Aortic smooth muscle cell (primary cell): ENCODE measurements at places on chromosomes 7 and 10. TPM values are rescaled to one million over a fixed set of nuclear protein-coding genes. Genes with fewer than 3 reads are reported as not detected.

Gene CALHM3
- not detected in 2 replicates for total RNA-seq

Gene ZNF467
- total RNA-seq = 0.26 and 2.5 TPM in 2 replicates

Gene GIMAP4
- total RNA-seq = 0.13 and 0.81 TPM in 2 replicates

Gene HYAL4
- total RNA-seq = not detected in 2 replicates

Gene LRIT1
- total RNA-seq = not detected in 2 replicates
